ENCODE measurements at places on chromosomes 7 and 10.

GRCh38 chr10:46317889-46318288 is 31.1 kb downstream of the ANTXRL start:
- DNase-seq: no peak

DNA sequence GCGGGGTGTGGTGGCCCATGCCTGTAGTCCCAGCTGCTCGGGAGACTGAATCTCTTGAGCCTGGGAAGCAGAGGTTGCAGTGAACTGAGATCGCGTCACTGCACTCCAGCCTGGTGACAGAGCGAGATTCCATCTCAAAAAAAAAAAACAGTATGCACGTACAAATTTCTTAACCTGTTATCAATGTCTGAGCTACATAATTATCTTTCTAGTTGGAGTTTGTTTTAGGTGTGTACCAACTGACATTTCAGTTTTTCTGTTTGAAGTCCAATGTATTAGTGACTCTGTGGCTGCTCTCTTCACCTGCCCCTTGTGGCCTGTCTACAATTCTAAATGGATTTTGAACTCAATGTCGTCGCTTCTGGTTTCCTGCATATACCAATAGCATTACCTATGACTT is 40.3 kb downstream of the CD36 start:
- DNase-seq: no peak

DNA sequence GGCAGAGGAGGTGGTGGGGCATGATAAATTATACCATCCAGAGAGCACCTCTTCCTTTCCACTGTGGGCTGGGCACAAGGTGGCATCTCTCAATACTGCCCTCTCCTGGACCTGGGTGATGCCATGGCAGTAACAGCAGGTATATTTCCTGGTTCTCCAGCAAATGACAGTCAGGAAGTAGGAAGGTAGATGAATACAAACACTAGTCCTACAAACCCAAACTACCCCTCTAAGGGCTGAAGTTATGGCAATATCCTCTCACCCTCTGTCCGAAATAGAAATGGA is 1004.9 kb downstream of the KCNMA1 start:
- DNase-seq: no peak

DNA sequence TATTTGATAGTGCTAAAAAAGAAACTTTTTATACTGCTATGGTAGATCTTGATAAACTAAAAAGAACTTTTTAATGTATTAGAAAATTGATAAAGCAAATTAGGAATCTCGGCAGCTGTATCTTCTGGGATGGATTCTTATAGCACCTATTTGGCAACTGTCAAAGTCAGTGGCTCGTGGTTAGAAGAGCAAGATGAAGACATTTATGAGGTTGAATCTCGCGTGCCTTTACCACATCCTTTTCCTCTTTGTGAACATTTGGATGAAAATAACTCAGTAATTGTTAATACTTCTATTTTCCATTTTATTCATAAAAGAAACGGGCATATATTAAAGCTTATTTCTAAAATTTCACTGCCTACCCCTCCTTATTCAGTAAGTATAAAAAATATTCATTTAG is 76.2 kb downstream of the CYP51A1 start:
- DNase-seq: no peak

DNA sequence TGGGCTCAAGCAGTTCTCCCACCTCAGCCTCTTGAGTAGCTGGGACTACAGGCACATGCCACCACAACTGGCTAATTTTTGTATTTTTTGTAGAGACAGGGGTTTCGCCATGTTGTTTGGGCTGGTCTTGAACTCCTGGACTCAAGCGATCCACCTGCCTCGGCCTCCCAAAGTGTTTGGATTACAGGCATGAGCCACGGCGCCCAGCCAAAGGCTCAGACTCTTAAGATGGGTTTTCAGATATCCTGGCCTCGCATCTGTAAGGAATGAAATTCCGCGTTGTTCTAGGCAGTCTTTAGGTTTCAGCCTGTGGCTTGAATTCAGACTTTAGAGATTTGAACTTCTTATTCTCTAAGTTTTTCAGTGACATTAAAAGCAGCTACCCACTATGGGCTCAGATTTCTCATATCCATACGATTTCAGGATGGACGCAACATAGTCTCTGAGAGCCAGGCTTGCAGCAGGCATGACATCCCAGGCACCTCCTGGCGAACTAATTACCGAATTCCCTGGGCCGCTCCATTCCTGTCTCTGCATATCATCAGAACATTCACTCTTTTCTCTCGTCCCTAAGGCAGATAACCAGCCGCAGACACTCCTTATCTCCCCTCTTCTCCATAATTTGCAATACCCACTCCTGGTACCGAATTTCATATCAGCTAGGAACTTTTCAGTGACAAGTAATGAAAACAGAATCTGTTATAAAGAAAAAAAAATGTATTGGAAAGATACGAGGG is 29.7 kb downstream of the IL15RA start:
- no peak for DNase-seq

DNA sequence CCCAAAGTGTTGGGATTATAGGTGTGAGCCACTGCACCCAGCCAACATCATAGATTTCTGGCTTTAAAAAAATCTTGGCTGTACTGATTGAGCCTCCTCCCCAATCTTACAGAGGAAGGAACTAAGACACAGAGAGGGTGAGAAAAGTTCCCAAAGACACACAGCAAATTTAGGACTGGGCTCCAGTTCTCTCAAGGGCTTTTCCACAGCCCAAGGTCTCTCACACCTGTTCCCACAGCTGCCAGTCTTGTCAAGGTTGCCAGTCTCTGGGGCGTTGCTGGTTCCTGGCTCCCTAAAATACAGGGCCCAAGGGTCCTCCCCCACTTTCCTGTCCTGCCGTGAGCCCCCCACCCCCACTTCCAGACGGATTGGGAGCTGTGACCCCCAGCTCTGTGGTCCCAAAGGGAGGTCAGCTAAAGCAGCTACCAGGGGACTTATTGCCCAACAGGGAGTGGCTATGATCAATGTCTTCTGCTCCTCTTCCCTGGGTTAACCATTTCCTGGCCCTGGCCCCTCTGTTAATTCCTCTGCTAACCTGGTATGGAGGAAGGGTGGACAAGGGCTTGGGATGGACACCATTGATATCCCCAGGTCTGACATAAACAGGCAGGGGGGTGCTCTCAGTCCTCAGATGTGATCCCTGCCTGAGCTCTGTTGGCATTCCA is 3.1 kb upstream of the ZAN start:
- no peak for DNase-seq

GRCh38 chr7:35802649-35803048 is 1.8 kb downstream of the SEPTIN7 start:
- no peak for DNase-seq

DNA sequence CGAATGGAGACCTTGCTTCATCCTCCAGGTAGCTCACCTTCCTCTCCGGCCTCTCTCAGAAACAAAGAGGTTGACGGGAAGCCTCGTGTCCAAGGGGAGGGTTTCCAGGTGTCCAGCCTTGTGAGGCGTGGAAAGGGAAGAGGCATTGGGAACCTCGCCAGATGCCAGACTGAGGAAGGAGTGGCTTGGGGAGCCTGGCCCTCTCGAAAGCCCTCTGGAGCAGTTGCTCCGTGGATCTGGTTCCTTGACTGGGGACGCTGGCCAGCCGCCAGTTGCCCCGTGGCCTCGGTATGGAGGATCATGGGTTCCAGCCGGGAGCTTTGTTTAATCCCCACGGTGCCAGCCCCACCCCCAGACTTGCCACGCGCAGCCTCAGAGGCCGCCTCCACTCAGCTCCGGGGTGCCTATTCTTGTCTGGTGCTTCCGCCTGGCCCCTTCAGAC is 30.3 kb upstream of the SUN1 start:
- peak; percentile 90 for DNase-seq

DNA sequence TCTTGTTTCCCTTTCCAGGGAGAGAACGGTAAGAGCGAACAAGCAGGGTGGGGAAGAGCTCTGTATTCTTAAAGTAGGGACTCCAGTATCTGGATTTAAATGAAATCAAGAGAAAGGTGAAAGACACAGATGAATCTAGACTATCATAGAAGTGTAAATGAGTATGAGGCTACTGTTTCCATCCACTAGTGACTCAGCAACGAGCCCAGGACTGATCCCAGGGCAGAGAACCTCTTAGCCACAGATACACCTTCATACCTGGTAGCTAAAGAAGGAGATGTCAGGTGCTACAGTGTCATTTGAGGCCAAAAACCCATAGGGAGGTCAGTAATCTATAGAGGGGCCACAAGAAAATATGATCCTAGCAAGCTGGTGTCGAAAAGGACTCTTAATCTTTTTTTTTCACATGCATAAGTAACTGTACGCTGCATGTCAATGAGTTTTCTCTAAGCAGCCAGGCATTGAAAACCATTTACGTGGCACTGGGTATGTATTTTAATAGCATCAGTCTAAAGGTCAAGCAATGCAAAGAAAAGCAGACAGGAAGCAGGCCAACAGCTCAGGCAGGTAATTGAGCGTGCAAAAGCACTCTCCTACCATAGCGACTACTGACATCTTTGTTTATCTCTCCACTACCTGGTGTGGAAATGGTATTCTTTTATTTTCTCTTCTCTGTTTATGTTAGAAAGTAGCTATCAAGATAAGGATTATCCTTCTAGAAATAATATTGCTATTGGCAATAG is 91.5 kb upstream of the EGR2 start:
- peak; percentile 26 for DNase-seq

DNA sequence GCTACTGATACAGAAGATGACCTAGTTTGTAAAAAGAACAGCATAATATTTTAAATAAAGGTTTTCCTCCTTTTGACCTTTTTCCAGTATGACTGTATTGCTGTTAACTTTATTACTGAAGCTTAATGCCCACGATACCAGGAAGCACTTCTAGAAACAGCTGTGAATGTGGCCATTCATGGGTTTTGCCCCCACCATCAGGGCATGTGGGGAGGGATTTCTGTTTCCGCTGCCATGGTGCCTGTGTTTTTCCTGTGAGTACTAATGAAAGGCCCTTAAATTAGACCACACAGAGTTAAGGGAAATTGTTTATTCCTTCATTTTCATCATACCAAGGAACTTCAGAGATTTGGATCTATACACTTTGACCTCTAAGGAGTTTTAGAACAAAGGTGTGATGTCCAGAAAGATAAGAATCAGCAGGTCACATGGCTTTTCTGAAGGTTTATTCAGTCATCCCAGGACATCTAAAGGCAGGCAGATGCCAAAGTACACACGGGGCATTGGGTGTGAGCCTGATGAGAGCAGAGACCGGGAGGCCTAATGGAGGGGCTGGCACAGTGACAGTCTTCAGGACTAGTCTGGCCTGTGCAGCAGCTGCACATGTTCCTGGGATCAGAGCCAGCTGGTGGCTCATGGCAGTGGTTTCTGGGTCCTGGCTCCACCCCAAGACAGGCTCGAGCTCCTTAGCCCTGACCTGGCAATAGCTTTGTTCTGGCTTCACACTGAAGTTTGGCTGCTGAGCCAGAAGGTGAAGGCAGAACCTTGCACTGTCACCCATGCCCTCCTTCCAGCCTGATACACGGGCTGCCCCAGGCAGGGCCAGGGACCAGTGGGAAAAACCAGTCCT is 190.9 kb downstream of the REEP3 start:
- peak; percentile 90 for DNase-seq

DNA sequence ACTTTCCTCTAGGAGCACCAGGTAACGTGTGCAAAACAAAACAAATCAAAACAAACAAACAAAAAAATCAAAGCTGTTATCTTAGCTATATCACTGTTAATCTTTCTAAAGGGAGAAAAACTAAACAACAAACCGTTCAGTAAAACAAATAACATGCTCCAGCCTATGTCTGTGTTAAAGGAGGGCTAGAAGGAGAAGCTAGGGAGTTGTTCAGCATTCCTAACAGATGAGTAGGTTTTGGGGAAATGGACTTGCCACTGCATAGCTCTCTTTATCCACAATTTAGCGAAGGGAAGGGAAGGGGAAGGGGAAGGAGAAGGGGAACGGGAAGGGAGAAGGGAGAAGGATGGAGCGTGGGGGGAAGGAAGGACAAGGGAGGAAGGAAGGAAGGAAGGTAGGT is 134.2 kb upstream of the AKR1E2 start:
- DNase-seq: no peak

- no peak for DNase-seq
Observed at GRCh38 chr10:19966751-19967150, 150.5 kb downstream of the PLXDC2 start.

DNA sequence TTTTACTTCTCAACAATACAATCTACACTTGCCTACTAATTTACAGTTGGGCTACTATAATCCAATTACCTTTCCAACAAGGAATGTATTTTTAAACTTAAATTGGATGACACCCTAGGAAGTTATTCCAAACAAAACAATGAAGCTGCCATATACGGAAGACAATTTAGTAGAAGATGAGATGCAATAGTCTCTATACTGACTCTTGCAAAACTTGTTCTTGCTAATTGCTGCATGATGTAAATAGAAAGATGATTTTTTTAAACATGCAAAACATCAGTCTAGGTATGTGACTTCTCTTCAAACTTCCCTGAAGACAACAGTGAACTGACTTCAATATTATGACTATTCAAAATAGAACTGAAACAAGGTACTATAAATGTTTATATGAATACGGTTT is 17.6 kb downstream of the NT5C3A start:
- no peak for DNase-seq

GRCh38 chr7:94182721-94183120 is 178.6 kb upstream of the BET1 start:
- DNase-seq: no peak

DNA sequence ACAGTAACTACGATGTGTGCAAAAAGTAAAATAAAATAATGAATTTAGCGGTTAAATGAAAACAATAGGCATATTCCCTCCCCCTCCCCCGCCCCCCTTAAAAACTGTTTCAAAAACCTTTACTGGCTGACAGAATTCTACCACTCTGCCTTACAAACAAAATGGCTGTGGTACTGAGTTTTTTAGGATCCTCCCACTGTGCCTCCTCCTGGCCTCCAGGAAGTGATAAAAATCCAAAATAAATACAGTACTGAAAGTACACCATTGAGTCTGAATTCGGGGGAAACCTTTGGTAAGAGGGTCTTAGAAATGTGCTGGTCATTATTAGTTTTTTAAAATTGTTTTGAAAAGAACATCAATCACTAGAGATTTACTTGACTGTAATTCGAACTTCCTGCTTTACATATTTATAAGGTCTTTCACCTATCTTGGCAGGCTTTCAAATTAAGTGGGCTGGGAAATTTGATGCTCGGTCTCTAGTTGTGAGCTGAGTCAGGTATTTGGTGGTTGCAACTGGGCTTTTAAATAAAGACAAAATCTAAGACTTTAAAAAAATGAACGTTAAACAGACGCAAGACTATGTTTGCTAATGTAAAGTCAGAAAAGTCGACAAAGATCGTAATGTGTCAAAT is 32.5 kb upstream of the EPC1 start:
- peak; percentile 95 for DNase-seq

GRCh38 chr7:150322833-150323681 is at the start of the genes ACTR3C and LRRC61:
ACTR3C (minus strand) TSS chr7:150323545; CDS start chr7:150295296, 28,249 bp downstream.
LRRC61 (plus strand) TSS chr7:150323355; CDS start chr7:150336862, 13,507 bp downstream.
- DNase-seq: peak; percentile 71

DNA sequence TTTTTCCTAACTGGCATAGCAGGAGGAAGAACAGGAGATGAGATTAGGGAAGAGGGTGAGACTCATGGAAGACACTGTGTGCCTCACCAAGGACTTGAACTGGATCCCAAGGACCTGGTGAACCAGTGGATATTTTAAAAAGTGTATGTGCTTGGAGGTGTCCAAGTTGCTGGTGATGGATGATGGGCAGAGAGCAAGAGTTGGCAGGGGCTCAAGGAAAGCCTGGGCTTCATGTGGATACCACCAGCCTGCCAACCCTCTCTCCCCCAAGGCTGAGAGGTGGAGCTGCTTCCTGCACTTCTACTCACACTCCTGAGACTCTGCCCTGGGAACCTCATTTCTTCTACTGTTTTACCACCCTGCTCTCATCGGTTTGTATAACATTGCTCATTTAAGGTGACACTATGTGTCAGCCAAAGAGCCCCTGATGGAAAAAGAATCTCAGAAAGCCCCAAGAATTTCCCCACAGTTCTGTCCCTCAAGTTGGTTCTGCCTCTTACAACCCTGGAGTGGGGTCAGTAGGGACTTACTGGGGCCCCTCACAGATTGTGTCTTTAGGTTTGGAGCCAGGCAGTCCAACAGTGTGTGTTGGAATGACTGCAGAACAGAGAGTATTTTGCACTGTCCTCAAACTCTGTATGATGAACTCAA is 56.2 kb upstream of the PDCD4 start:
- no peak for DNase-seq
